ENCODE measurements at places on chromosomes 4 and X.

DNA sequence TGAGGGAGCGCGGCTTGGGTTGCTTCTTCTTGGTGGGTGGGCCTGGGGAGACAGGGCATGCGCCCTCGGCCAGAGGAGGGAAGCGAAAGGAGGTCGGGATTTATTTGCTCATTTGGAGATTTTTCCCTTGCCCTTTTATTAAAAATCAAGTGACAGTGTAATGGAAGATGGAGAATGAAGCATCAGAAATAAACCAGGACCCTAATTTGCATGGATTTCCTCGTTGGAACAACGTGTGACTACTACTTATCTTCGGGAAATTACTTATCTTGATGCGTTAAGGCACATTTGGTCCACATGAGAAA lies 709 bp upstream of the CLOCK start:
- DNase-seq, result no peak

GRCh38 chrX:33831211-33831610 lies 300.9 kb downstream of the FAM47A start:
- no peak for DNase-seq

GRCh38 chr4:87122252-87122651 lies 98.2 kb downstream of the KLHL8 start:
- DNase-seq, result no peak

DNA sequence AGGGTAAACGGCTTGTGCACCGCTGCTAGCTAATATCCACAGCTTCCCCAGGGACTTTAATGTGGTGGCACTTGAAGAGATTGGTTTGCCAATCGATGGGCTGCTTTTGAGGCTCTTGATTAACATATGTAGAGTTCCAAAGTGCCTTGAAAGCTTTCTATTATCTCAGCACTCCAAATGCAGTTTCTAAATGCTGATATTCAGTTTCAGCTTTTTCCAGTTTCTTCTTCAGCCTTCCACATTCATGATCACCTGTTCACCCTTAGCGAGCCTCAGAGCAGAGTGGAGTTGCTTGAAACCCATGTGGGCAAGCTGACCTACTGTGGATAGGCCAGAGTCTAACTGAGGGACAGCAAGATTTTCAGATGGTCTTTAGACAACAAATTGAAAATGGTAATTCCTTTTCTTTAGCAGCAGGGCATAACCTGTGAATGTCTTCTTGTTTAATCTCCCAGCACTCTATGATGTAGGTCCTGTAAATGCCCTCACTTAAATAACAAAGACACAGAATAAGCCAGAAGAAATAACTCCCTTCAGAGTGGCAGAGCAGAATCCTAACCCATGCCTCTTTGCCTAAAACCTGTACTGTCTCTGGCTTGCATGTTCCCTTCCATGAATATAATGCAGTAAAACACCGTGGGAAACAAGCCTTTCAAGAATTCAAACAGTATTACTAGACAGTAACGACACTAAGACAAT lies 99.8 kb downstream of the TSPAN5 start:
- DNase-seq, result no peak

DNA sequence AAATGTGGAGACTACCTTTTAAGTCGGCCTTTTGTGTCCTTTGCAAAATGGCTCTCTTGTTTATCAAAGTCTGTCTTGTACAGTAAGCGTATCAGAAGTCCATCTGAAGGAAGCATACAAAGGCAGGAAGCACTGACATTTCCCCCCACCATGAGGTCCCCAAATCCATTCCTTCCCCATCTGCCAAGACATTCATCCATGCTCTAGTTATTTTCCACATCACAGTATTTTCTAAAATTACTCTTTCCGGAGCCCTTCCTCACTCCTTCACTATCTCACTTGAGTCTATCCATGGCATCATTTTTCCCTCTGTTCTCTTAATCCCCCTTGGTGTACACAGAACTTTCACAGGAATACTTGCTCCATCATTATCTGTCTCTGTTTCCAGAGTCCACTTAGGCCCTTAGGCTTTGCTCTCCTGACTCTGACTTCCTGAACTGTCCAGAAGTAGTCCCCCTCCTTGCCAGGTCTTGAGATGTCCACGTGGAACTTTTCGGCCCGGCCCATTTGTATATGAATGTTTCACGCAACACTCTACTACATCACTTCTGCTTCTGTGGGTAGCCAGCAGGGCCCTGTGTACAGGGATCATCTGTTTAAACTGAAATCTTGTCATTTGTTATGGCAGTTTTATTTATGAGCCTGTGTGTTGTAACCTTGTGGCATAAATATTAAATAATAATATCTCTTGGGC lies 2.1 kb downstream of the SEL1L3 start:
- no peak for DNase-seq

All from T-helper 2 cell (primary cell).